BJ (cell line): ENCODE measurements at places on chromosomes 1 and 21.
A peak's percentile ranks its signal among the peaks of the same experiment; 100 is the strongest.

- no peak for DNase-seq
These were observed 169.7 kb downstream of the TRIM33 start for GRCh38 chr1:114341299-114341698.

DNA sequence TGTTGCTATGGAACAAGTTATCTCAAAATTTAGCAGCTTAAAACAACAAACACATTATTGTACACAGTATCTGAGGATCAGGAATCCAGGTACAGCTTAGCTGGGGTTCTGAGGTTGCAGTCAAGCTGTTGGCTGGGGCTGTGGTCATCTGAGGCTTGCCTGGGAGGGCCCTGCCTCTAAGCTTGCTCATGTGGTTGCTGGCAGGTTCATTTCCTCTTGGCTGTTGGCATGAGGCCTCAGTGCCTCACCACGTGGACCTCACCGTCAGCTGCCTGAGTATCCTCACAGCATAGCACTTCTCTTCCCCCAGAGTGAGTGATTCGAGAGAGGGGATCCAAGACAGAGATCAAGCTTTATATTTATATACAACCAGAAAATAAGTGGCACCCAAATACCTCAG, 18.6 kb downstream of the NTPCR start:
- DNase-seq = no peak

DNA sequence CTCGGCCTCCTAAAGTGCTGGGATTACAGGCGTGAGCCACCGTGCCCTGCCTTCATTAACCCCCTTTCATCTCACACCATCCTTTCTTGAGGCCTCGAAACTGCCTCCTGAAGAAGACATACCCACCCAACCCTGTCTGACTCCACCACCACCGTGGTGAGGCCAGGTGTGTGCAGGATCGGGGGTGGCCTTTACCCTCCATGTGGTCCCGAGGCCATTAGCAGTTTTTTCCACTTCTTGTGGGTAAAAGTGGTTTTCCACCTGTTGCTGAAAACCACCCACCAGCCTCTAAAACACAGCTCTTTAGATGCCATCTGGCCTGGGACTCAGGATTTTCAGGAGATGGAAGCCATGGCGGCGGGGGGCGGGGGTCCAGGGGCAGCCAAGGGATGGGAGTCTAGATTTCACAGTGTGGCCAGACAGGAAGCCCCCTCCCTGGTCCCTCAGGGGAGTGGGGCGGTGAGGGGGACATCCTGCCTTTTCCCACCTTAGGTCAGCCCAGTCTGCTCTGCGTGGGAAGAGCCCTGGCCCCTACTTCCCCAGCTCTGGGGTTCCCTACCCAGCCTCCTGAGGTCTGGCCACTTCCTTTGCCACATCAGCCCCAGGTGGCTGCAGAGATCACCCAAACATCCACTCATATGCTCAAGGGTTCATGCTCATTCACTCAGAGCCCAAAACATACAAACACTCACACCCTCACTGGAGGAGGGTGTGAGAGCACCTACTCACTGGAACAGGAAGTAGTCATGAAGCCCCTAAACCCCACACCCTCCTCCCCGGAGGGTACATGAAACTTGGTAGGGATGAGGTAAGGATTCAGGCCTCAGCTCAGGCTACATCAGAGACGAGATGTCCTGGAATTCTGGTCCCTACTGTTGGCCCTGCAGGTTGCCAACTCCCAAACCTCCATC, 2.3 kb downstream of the FGR start:
- DNase-seq = no peak

GRCh38 chr1:150061632-150062101, 5.9 kb upstream of the VPS45 start:
- DNase-seq = peak; percentile 85

DNA sequence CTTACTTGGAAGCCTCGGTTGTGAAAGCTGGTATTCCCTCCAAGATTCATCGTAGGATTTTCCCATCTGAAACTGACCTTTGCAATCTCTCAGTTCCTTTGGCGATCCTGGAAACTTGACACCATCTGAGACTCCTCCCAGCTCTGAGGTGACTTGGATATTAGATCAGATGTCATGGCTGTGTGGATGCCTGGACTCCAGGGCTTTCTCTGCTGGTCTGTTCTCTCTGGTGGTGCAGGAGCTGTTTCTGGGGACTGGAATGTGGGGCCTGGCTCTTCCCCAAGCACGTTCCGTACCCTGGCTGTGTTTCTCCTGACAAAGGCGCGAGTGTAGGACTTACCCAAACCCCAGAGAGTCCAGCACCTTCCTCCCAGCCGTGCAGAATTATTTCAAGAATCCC, 252.2 kb downstream of the RPS6KC1 start:
- DNase-seq = peak; percentile 16

- DNase-seq = no peak
These were observed 64.4 kb downstream of the MACF1 start for GRCh38 chr1:39268906-39269305.

DNA sequence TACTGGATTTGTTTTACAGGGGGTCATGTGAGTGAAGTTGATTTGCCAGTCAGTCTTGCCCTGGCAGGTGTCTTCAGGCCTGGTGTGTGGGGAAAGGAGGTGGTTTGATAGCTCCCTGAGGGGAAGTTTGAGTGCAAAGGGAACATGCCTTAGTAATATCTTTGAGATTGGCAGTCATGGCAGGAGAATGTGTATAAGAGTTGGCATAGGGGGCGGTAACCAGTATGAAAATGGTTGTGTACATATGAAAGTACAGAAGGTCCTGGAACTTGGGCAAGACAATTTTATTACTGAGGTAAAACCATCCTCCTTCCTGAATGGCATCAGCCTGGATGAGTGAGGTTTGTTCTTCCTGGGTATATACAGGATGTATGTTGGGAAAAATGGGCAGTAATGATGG, 37.6 kb upstream of the PLA2G5 start:
- DNase-seq = no peak

DNA sequence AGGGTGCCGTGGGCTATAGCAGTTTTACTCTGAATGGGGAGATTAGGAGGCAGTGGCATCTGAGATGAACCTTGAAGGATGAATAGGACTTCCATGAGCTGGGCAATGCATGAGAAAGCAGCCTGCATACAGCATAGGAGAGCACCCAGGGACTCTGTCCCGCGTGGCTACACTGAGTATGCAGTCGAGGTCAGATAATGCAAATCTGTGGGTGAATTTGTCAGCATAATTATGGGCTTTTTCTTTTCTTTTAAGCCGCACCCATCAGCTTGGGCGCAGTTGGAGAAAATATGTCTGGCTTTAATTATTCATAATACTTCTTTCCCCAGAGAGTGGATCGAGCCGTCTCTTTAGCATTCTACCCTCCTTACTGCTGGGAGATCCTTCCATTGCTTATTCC, 188.5 kb downstream of the ZSCAN20 start:
- DNase-seq = no peak

GRCh38 chr1:33392639-33393038, 38.3 kb downstream of the PHC2 start:
- no peak for DNase-seq

- no peak for DNase-seq
These were observed 153.3 kb downstream of the NR5A2 start for GRCh38 chr1:200180821-200181220.

DNA sequence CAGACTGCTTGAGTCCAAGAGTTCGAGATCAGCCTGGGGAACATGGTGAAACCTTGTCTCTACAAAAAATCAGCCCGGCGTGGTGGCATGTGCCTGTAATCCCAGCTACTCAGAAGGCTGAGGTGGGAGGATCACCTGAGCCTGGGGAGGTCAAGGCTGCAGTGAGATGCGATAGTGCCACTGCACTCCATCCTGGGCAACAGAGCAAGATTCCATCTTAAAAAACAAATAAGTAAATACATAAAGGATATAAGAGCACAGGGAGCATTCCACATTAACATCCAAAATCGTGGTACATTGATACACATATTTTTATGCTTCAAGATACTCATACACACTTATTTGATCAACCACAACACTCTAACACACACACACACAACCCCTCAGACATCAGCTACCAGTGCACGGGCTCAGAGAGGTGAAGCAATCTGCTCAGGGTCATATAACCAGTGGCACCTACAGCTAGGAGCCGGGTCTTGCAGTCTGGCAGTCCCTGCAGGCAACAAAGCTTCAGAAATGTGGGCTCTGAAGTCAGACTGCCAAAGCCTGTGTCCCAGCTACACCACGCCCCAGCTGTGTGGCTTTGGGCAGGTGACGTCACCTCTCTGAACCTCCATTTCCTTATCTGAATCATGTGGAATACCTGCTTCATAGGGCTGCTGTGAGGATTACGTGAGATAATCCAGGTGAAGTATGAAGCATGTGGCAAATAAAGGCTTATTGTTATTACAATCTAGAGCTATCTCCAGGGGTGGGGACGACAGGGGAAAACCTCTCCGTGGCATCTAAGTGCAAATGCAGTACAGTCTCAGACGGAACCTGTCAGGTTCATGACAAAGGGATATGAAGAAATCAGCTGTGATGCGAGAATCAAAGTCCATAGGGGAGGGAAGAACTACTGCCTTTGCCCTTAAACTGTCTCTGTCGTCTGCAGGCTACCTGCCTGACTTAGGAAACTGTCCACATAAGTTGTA, 4.8 kb upstream of the CRYBG2 start:
- DNase-seq = no peak

DNA sequence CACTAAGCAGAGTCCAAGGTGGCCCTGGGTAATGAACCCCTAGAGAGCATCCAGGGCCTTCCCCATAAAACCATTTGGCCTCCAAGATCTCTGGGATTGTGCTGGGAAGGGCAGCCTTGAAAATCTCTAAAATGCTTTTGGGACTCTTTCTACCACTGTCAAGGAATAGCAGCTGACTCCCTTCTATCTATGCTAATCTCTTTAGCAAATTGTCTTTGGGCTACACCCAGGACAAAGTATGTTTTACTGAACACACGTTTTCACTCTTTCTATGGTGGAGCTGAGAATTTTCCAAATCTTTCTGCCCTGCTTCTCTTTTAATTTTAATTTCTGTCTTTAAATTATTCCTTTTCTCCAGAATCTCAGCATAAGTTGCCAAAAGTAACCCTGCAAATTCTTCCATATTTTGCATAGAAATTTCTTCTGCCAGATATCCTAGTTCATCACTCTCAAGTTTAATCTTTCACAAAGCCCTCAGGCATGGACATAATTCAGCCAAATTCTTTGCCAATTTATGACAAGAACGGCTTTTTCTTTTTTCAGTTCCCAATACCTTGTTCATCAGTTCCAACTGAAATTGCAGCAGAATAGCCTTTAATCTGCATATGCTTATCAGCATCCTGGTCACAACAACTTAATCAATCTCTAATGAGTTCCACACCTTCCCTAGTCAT, 687.0 kb upstream of the ADGRL4 start:
- DNase-seq = no peak

DNA sequence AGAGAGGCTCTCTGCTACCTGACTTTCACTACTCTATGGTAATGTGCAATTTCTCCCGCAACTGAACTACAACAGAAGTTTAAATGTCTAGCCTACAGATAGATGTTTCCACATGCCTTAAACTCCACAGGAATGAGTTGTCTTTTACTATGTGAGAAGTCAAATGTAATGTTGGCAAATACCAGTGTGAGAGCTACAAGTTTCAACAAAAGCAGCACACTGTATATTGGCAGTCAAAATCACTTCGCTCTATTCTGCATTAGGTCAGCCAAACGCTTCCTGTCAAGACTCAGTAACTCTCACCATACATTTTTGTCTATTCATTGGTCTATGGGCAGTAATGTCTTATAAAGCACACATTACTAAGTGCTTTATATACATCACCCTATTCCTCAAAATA, 41.9 kb downstream of the LUZP1 start:
- no peak for DNase-seq

DNA sequence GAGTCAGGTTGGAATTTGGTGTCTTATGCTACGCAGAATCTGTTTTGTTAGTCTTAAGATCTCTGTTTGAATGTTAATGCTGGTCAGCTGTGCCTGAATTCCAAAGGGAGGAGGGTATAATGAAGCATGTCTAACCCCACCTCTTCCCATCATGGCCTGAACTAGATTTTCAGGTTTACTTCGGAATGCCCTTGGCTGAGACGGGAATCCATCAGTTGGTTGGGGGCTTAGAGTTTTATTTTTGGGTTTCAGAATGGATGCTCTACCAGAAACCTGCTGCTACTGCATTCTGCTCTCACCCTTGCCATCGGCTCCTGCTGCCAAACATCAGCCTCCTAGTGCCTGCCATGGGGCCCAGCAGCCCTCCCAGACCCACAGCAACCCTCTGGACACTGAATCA, 24.1 kb upstream of the ETV3 start:
- no peak for DNase-seq

DNA sequence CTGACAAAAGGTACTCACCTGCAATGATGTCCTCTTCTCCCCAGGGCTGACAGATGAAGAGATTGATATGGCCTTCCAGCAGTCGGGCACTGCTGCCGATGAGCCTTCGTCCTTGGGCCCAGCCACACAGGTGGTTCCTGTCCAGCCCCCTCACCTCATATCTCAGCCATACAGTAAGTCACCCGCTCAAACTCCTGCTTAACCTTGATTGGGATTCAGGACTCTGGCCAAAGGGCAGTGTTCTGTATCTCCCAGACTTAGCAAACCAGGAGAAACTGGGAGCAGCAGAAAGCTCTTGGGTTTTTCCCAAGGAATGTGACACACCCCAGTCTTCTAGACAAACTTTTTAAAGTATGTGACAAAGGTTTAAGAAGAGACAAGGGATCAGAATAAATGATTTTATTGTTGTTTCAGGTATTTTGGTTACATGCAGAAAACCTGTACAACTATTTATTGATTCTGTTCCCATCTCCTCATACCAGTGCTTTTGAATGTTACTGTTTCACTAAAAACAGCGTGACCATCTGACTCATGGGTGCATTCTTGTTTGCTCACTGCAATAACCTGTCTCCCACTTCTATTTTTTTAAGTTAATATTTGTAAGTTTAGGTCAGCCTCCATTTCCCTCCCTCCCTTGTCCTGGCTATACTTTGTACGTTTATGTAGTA, 124.6 kb downstream of the PEX14 start:
- DNase-seq = peak; percentile 70

DNA sequence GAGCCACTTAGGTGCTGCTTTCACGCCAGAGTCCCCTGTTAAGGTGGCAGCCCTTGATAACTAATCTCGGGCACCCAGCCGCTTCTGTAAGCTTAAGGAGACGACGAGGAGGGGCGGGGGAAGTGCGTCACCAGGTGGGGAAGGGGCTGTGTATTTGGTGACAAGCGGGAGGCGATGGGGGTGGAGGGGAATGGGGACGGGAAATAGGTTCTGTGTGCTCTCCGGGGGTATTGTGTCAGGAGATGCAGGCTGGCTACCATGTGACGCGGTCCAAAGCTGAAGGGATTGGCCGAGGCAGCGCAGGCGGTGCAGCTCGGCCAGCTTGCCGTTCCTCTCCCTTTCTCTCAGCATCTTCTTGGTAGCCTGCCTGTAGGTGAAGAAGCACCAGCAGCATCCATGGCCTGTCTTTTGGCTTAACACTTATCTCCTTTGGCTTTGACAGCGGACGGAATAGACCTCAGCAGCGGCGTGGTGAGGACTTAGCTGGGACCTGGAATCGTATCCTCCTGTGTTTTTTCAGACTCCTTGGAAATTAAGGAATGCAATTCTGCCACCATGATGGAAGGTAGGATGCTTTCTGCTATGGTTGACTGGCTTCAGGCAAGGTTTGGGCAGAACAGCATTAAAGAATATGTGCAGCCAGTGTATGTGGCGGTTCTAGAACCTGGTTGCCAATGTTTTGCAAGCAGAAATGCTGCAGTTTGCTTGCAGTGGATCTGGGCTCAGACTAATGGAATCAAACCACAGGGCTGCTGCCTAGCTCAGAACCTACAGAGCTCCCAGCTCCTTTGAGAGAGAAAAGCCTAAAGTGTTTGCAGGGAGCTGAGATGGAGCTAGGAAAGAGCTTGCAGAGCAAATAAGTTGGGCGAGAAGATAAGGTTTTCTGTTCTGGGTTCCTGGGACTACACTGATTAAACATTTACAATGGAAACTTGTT, at the start of gene SGIP1:
Gene SGIP1, plus strand, starts transcription at position 350 of the 937 bp plus-strand sequence. Its CDS starts 206 bp downstream, at position 556.
- peak; percentile 38 for DNase-seq
